T-helper 17 cell (primary cell): ENCODE measurements at places on chromosomes 11 and 22. TPM values are rescaled to one million over a fixed set of nuclear protein-coding genes. Genes with fewer than 3 reads are reported as not detected.

Gene INS
- total RNA-seq, result not detected

Gene SLC5A4
- total RNA-seq, result not detected

Gene KCNQ1
- total RNA-seq, result 18.6 TPM

Gene OR51E2
- total RNA-seq, result not detected

GRCh38 chr11:27462543-27462942, 10.0 kb downstream of the LGR4 start:
- DNase-seq, result no peak

DNA sequence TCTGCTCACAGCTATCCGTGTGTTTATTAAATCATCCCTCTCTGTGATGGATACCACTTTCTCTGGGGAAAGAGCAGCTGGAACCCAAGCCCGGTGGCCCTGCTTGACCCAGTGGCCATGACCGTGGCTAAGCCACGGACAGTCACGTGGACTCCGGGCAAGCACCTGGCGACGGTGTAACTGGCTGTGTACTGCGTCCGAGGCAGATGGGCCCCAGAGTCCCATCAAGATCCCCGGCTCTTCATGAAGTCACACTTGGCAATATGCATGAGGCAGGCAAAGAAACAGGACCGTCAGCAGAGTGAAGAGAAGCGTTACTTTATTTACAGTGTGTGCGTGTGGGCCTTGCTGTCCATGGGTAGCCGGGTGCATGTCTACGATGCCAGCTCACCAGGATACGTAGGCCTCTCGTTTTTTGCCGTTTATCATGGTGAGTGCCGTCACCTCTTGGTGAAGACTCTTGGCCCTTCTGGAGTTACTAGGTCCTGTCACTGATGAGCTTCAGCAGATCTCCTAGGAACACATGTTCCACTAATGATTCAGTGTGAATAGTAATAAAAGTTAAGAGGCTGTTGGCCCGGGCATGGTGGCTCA, 366.3 kb downstream of the TBC1D22A start:
- no peak for DNase-seq

- DNase-seq, result no peak
Measured at GRCh38 chr11:131584785-131585592, 214.6 kb downstream of the NTM start.

- DNase-seq, result no peak
Measured at GRCh38 chr11:94546886-94547285, 3.2 kb downstream of the FUT4 start.

GRCh38 chr11:127105593-127106541, 105.3 kb upstream of the KIRREL3 start:
- DNase-seq, result no peak

DNA sequence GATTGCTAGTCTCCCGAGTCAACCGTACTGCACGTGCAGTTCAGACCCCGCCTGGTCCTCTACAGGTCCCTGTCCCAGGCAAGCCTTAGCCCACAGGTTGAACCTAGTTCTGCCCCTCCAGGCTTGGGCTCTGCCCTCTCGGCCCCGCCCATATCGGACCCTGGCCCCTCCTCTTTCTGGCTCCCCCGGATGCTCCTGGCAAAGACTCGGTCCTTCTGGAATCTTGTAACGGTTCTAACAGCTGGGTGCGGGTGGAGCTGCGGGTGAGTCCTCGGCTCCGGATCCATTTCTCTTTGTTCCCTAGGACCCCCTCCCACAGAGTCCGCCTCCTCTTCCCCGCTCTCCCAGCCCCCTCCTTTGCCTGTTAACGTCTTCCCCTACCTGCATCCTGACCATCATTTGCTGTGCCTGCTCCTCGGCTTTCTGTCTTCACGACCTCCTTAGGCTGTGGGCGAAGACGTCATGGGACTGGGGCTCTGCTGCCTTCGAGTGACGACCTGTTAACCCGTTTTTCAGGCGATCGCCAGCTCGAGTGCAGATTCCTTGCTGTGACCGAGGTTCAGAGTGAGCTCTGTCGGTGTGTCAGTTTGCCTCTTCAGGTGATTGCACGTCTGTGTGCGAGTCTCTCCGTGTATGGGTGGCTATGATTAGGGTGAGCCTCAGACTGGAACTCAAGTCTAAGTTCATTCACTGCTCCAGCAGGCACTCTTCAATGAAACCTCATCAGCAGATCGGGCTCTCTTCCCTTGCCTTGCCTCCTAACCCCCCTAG, at the start of gene DNHD1:
DNHD1 (plus strand) TSS at position 212 of the 771 bp plus-strand sequence. CDS start 936 bp downstream, outside the sequence.
- DNase-seq, result no peak

DNA sequence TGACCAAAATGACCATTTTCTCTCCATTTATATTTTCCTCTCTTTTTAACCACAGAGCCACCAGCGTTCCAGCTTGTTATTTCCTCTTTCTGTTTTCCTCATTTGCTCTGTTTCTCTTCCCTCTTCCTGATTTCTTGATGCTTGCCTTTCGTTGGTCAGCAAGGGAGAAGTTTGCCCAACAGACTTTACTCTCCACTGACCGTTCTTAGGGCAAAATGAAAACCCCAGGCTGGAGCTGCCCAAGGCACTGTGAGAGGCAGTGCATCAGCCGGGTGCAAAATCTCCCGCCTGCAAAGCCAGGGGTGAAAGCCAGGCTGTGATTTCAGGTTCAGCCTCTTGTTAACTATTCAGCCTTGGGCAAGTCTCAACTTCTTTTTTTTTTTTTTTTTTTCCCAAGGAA, 26.1 kb upstream of the APLP2 start:
- no peak for DNase-seq

DNA sequence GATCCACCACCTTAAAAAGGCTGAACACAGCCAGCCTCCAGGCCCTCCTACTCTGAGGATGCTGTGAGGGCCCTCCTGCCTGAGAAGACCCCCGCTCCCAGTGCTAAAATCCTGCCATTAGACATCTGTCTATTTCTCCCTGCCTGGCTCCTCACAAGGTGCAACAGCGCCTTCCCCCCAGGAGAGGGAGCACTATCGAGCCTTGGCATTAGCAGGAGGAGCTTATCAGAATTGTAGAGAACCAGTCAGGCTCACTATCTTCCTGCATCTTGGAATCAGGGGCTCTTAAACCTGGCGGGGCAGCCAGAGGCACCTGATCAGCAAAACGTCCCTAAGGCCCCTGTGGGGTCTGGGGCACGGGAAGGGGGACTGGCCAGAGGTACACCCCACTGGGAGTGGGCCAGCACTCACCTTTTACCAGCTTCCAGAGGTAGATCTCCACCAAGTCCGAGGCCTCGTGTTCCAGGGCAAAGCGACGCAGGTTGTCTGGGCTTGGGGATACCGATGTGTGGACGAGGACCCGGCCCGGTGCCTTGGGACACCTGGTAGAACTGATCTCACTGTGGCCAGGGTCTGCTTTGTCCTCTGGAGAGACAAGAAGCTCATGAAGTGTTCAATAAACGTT, 28.7 kb downstream of the CHRDL2 start:
- DNase-seq, result peak; percentile 22

GRCh38 chr11:34748036-34748435, 127.1 kb downstream of the EHF start:
- no peak for DNase-seq

DNA sequence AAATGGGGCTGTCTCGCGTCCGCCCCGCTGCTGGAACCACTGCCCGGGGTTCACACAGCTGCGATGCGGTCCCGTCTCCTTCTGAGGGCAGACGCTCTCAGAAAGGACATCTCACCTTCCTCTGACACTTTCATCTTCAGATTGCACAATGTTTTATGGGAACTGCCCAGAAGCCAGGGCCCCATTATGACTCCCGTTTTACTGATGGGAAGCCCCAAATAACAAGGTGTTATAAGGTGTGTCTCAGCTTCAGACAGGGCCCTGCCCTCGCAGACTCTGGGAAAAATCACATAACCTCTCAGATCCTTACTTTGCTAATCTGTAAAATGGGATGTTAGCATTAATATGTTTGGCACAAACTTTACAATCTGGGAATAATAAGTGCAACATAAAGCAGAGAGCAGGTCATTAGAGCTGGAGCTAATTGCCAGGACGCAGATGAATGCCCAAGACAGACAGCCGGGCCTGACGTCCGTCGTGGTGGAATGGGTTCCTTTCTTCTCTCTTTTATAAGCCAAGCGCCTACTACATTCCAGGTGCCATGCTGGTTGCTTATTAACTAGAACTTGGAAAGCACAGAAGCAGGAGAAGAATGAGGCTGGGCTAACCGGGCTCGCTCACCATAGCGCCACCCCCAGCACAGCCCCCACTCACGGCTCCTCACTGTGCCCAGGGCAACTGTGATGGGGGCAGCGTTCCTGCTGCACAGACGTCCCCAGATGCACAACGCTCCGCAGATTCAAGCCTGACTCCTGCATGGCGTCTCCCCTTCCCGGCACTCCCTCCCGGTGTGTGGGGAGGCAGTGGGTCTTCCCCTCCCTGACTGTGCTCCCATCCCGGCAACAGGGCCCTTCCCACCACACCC, 43.8 kb downstream of the TRMU start:
- no peak for DNase-seq

DNA sequence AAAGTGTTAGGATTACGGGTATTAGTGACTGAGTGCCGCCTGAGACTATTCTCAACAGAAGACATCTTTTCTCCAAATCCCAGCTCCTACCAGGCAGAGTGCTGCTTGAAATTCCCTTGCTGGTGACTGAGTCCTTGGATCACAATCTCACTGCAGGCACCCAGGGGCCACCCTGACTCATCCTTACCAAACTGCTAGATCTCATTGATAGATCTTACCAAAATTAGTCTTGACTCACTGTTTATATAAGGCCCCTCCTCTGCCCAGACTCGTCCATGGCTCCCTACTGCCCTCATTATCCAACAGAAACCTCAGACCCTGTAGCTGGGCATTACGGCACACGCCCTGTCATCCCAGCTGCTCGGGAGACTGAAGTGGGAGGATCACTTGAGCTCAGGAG, 14.7 kb downstream of the TBC1D10A start:
- DNase-seq, result no peak

DNA sequence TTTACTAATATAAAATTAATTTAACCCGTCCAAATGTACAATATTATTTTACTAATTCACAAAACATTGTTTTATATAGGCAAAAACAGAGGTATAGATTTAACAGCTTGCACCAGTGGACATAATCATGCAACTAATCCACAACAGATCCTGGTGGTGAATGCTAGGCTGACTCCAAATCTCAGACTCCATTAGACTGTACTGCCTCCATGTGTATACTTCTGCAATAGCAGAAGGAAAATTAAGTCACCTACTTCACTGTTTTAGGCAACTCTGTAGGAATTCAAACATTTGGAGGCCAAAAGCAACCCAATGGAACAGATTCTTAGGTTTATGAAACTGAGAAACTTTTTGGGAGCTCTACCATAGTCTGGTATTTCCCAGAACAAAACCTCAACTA, 30.0 kb upstream of the RAB39A start:
- DNase-seq, result no peak

DNA sequence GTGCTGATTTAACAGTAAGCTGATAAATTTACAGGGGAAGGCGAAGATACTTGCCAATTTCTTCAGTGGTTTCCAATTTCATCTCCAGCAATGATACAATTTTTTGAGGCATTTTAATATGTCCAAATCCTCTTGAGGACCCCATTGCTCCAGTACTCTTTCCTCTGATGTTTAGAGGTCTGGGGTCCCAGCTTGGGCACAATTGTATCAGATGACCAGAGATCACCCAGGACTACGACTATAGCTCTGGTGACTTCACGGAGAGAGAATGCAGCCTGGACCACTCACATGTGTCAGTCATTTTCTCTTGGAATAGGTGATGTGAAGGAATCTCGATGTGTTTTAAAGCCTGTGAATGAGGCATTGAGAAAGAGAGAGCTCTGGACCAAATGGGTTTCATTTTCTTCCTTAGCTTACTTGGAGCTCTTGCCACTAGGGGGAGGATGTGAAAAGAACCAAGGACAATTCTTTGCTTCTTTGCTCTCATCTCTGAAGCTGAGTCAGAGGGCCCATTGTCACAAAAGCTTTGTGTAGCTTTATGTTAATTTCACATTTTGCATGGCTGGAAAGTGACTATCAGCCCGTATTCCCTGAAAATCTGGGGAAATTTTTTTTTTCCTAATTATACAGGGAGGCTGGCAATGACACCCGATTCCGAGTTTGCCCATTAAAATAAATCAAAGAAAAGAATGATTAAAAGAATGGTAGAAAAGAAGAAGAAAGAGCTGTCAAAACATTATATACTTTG, 6.7 kb upstream of the CCDC90B start:
- DNase-seq, result no peak
